Activated CD8-positive, alpha-beta memory T cell treated with anti-CD3 and anti-CD28 coated beads, Interleukin-2, amount 10 ng/mL, durations not matched to agents 7 days and 5 days (primary cell): ENCODE measurements at places on chromosomes 7 and 10. TPM values are rescaled to one million over a fixed set of nuclear protein-coding genes. Genes with fewer than 3 reads are reported as not detected.

GRCh38 chr7:37943905-37944736, 23.7 kb downstream of the EPDR1 start:
- DNase-seq: no peak

DNA sequence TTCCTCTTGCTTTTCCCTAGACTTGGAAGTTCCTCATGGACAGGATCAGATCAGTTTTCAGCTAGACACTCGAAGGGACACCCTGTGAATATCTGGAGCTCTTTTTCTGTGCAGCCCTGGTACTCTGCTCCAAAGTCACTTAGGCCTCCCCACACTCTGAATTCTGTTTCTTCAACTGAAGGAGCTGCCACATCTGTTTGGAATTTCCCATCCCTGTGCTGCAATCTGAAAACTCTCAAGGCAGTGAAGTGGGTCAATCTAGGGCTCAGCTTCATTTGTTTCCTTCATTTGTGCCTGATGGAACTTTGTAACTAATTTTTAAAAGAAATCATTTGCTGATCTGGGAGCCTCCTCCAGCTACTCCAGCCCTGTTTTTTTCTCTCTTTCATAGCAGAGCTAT, 9.6 kb downstream of the EPC1 start:
- no peak for DNase-seq

LAMB4 gene
- total RNA-seq: not detected

GRCh38 chr7:29359482-29360093, 165.0 kb downstream of the CHN2 start:
- no peak for DNase-seq

ARHGEF35 gene
- 1.7 TPM for total RNA-seq

PCGF6 gene
- total RNA-seq: 17.0 TPM

LRRD1 gene
- total RNA-seq: not detected

GRCh38 chr10:30744106-30744505, 114.6 kb upstream of the LYZL2 start:
- DNase-seq: no peak

DNA sequence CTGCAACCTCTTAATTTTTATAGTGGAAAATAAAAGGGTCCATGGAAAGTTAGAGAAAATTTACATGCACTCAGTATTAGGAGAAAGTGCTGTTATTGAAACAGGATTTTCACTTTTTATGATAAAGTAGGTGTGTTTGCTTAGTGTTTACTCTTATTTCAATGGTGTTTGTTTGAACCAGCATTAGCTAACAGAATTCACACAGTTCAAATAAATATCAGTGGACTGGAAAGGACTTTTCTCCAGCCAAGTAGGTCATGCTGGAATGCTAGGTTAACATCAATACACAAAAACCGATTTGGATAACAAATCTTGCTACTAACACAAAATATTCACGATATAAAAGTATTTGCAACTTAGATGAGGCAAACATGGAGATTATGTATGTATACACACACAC, 49.4 kb upstream of the BET1 start:
- no peak for DNase-seq

DNA sequence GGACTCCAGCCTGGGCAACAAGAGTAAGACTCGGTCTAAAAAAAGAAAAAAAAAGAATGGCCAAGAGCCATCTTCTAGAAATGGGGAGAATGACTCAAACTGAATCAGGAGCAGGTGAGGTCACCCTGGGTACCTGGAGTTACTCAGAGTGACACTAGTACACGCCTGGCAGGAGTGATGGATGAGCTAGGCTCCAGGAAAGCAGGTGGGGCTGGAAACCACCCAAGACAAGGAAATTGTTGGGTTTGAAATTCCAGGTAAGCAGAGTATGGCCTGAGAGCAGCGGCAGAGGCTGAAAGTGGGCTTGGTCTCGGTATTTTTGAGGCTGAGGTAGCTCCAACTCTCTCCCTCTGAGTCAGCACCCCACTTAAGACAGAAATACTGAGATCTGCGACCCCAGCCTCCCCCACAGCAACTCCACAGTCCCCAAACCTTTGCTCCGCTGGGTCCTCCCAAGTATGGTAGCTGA, 18.5 kb downstream of the DDIT4 start:
- DNase-seq: peak; percentile 77

GRCh38 chr10:68604441-68604840, 44.3 kb downstream of the TET1 start:
- DNase-seq: no peak

- DNase-seq: peak; percentile 55
Measured at GRCh38 chr7:77393261-77393660, 22.9 kb downstream of the GSAP start.

DKK1 gene
- not detected for total RNA-seq

DNA sequence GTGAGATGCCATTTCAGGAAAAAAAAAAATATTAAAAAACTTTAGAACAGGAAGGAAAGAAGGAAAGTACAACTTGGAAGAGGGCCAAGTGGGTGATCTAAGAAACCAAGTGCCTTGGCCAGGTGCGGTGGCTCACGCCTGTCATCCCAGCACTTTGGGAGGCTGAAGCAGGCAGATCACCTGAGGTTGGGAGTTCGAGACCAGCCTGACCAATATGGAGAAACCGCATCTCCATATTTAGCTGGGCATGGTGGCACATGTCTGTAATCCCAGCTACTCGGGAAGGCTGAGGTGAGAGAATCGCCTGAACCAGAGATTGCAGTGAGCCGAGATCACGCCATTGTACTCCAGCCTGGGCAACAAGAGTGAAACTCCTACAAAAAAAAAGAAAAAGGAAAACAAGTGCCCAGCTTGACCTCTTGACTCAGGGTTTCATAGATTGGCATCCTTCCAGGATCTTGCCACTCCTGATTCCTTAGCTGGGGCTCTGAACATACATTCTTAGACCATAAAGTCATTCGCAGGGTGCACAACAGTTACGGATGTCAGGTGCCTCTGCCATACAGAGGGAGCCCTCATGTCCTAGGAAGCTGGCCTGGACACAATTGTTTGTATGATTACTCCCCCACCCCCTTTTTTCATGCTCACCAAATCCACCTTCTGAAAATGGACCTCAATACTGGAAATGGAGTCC, 2.1 kb upstream of the GUSB start:
- DNase-seq: no peak
